ENCODE measurements at places on chromosomes 4 and X.
A peak's percentile ranks its signal among the peaks of the same experiment; 100 is the strongest.

DNA sequence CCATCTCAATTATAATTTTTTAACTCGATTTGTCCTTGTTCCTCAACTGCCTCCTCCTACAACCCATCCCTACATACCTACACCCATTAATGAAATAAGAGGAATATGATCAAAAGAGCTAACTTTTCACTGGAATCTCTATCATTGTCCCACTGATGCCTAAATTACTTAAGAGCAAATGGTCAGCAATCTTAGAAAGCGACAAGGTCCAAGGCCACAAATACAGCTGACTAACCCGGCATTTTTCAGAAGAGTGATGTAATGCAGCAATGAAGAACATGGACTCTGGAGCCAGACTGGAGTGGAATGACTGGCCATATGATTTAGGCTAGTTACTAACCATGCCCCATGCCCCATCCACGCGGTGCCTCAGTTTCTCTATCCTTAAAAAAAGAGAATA lies 56.2 kb downstream of the PPA2 start:
- no peak for DNase-seq

GRCh38 chr4:10173037-10173753 lies 56.6 kb upstream of the WDR1 start:
- no peak for DNase-seq

- DNase-seq: no peak
Measured at GRCh38 chr4:182699795-182700194, 217.4 kb downstream of the DCTD start.

GRCh38 chr4:84877051-84877833 lies 89.2 kb downstream of the WDFY3 start:
- no peak for DNase-seq

- DNase-seq: peak; percentile 11
Measured at GRCh38 chr4:73735231-73735630, 5.1 kb upstream of the CXCL8 start.
